8988T (cell line): ENCODE measurements at places on chromosomes 2 and 18.

- no peak for DNase-seq
These were observed 16.1 kb upstream of the ZNF236 start for GRCh38 chr18:76806301-76806700.

GRCh38 chr2:64794426-64794995 is 140.8 kb upstream of the SERTAD2 start:
- no peak for DNase-seq

DNA sequence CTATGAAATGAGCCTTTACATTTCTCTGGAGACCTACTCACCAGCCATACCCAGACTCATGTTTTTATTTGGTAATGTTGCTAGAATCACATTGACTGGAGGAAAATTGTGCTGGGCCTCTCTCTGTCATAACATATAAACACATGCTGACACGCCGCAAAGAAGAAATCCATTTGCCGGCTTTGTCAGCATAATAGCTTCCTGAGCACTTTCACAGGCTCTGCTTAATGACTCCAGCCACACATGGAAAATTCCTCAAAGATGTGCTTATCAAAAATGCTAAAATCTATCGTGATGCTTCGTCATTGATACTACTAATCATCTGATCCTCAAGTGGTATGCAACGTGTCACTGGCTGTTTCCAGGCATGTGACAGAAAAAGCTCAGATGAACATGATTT is 63.1 kb downstream of the RND3 start:
- DNase-seq, result no peak

DNA sequence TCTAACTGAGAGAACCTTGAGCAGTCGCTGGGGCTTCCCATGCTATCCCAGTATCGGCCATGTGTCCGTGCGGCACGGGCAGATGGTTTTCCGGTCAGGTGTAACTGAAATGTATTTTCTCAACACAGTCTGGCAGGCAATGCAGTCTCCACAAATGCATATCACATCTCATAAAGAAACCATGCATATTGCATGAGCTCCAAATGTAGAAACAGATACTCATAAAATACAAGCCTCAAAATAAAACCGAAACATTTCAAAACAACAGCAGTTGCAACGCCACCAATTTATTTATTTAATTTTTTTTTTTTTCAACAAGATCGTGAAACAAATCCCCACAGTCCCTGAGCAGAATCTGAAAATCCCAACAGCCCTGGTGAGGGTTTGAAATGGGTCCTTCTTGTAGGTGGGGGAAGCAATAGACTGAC is 299.4 kb downstream of the LPIN1 start:
- DNase-seq, result no peak

DNA sequence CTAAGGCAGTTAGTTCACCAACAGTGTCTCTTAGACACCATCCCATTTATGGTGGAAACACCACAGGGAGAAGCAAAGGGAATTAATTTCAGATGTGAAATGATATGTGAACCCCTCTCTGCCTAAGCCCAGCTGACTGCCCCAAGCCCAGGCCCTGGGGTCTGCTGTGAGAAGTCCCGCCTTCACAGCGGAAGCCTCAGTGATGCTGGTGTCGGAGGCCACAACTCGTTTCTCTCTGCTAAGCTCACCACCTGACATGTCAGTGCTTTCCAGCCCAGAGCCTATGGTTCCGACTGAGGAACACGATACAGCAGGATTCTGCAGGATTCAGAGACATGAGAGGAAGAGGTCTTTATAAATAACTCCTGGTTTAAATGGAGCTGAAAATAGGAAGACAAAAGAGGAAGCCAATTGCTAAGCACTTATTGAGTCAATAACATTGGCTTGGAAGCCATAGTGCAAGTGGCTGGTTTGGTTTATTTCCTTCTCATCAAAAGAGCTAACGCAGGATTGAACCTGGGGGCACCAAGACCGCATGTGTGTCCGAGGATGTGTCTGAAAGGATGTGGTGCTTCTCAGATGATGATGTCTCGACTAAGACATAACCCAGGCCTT is 21.9 kb upstream of the LOXHD1 start:
- DNase-seq, result no peak

GRCh38 chr18:58101291-58101794 is 57.3 kb downstream of the NEDD4L start:
- no peak for DNase-seq
